CD4-positive, alpha-beta T cell treated with Interleukin-10 for 1 hour (primary cell): ENCODE measurements at places on chromosomes 13 and 19.

- no peak for DNase-seq
These were observed 90.3 kb downstream of the RNF17 start for GRCh38 chr13:24854311-24854710.

GRCh38 chr19:1705367-1705766, 47.9 kb upstream of the ONECUT3 start:
- DNase-seq: no peak

GRCh38 chr13:86986448-86986847, 684.7 kb upstream of the SLITRK5 start:
- DNase-seq: no peak

- DNase-seq: no peak
These were observed 130.3 kb upstream of the STARD13 start for GRCh38 chr13:33415822-33416221.

DNA sequence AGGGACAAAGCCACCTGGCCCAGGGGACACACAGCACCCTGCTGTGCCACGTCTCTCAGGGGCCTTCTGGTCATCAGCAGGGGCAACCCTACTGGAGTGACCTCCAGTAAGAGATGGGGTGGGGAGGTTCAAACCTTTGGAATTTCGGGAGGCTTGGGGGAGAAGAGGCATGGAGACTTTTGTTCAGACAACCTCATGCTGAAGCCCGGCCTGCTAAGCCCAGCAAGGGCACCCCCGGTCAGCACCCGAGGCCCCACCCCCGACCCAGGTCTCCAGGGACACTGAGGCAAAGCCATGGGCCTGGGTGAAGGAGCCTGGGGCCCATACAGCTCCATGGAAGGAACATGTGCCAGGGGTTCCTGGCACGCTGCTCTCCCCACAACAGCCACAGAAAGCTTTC, 23.3 kb downstream of the ZNF787 start:
- DNase-seq: no peak

GRCh38 chr13:50274181-50274580, 258.9 kb downstream of the KCNRG start:
- no peak for DNase-seq

- no peak for DNase-seq
These were observed 276.3 kb upstream of the SOX21 start for GRCh38 chr13:94988654-94989053.

- no peak for DNase-seq
These were observed 376.5 kb downstream of the KLF12 start for GRCh38 chr13:73757481-73758233.

- no peak for DNase-seq
These were observed 32.7 kb downstream of the FBN3 start for GRCh38 chr19:8116437-8117293.

- DNase-seq: no peak
These were observed 391.9 kb downstream of the COG6 start for GRCh38 chr13:40047322-40047771.

- DNase-seq: peak; percentile 58
These were observed 14.1 kb downstream of the KLF2 start for GRCh38 chr19:16338470-16339360.

DNA sequence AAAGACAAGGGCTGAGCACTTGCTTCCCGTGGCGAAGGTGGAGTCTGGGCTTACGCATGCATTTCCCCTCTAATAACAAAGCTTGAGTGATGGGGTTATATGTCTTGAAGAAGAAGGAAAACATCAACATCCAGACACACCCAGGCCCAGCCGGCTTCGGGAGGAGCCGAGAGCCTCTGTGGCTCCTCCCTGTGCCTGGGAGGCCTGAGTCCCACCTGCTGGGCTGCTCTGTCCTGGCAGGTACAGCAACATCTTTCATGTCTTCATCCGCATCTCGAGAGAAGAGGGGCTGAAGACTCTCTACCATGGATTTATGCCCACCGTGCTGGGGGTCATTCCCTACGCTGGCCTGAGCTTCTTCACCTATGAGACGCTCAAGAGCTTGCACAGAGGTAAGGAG, 30.6 kb downstream of the TMEM161A start:
- no peak for DNase-seq

DNA sequence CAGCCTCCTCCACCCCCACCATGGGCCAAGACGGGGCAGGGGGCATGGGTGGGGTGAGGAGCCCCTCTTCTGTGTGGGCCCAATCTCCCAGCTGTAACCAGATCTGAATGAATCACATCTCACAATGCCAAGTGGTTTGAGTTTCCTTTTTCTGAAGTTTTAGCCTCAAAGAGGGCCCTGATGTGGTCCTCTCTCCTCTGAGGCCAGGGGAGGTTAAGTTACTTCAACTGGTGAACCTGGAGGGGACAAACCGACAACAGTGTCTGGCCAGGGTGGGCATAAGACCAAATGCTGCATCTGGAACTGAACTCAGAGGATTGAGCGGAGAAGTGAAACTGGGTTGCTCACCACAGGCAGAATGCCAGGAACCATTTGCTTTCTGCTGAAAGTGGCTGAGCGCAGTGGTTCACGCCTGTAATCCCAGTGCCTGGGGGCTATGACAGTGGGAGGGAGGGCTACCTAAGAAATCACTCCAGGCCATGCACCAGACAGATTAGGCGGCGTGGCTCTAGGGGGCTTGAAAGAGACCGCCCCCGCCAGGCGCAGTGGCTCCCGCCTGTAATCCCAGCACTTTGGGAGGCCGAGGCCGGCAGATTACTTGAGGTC, 15.4 kb upstream of the IRGC start:
- DNase-seq: peak; percentile 18

- no peak for DNase-seq
These were observed 7.9 kb upstream of the ZNF626 start for GRCh38 chr19:20669263-20669662.

GRCh38 chr13:61350341-61350740, 65.3 kb downstream of the PCDH20 start:
- DNase-seq: no peak

DNA sequence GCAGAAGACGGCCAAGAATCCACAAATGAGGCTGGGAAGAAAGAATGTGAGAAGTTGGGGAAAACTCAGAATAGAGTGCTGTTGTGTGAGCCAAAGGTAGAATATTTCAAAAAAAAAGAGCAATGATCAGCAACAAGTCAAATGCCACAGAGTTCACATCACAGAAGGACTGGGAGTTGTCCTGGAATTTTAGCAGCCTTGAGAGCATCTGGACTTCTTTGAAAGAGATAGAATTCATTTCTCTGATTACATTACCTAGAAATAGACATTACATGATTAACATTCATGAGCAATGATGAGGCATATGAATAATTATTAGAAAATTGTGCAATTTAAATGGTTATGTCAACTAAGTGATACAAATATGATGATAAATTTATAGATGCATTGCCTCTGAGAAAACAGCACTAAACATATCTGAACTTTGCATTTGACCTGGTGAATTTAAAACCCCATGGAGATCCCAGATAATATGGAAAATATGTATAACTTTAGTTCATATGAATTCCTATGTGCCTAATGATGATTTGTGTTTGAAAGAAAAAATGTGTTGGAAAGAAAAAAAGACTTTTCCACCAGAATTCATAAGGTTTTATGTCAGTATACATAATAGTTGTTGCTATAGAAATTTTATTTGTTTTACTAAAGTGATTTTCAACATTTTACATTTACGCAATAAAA, 186.2 kb downstream of the POSTN start:
- DNase-seq: no peak

DNA sequence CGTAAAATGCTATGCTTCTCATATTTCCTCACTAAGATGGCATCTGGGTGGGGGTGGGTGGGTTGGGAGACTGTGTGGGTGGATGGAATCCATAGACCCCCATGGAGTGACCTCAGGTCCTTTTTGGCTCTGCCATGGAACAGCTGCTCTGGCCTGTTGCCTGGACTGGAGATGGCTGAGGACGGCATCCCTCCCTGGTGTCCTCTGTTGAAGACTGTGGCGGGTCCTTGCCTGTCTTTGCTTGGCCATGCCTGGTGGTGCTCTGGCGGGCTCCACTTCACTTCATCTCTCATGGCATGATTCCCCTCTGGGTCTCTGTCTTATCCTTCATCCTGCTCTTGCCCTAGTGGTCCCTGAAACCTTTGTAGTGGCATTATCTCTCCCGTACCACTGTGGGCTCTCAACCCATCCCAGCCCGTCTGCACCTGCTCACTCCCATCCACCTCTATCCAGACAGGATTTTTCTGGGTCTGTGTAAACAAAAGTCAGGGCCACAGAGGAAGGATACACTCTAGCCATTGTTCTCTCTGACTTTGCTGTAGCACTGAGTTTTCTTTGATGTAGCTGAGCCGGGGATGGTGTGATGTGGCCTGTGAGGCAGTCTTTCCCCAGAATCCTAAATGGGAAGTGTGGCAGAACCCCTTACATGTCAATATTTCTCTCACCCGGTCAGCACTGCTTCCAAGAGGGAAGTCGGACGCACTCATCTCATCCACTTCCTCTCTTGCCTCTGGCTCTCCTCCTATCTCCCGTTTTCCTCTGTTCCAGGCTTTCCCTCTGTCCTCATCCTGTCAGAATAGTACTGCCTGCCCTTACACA, 36.1 kb downstream of the WDFY2 start:
- DNase-seq: no peak

DNA sequence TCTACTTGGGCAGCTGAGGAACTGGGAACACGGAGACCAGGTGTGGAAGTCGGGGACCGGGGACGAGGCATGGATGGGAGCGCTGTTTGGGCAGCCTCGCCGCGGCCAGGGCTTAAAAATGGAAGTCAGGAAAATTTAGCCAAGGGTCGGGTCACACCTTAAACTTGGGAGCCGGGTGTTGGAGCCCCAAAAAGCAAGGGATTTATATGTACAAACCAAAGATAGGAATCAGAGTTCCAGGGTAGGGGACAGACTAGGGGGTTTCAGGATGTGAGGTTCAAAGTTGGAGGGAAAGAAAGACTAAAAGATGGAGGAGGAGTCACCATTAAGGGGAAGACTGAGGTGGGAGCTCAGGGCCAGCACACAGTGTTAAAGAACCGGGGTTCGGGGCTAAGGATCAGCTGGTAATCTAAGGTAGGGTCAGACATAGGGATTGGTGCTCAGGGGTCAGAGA, 530 bp downstream of the FOXA3 start:
- no peak for DNase-seq

DNA sequence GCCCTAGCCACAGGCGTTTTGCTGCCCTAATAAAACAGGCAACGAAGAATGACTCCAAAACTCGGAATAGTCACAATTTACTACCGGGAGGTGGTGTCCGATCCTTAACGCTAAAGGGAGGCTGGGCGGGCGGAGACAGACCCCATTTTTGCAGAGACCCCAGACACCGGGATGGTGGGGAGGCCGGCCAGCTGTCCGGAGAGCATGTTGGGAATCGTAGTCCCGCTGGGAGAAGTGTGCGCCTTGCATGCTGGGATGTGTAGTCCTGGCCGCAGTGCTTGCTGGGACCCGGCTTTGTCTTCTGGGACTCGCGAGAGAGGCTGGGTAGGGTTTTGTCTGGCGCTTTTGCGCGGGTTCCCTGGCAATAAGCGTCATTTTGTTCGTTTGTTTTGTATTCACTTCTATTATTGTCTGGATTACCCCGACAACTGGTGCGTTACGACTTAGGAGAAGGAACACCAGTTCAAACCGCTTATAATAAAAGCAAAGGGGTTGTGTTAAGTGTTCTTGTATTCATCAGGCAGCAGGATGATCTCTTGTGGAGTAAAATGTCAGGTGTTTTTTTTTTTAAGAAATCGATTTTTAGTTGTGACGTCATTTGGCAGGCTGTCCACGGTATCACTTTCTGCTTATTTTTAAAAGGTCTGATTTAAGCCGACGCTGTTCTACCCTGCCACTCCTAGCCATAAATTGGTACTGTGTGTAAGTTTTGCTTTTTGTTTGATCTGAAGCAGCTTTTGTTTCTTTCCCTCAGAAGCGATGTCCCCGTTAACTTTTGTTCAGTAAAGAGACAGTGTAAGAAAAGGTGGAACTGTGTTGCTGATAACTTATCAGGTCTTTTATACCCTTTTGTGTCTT, 676 bp upstream of the HSPH1 start:
- peak; percentile 98 for DNase-seq

GRCh38 chr13:30371649-30372265, 50.5 kb upstream of the UBE2L5 start:
- DNase-seq: peak; percentile 80

GRCh38 chr19:30647891-30648720, 275.9 kb downstream of the ZNF536 start:
- no peak for DNase-seq

GRCh38 chr19:47227352-47228167, 3.4 kb downstream of the BBC3 start:
- peak; percentile 71 for DNase-seq

- no peak for DNase-seq
These were observed 47.5 kb downstream of the CDADC1 start for GRCh38 chr13:49295244-49295643.

DNA sequence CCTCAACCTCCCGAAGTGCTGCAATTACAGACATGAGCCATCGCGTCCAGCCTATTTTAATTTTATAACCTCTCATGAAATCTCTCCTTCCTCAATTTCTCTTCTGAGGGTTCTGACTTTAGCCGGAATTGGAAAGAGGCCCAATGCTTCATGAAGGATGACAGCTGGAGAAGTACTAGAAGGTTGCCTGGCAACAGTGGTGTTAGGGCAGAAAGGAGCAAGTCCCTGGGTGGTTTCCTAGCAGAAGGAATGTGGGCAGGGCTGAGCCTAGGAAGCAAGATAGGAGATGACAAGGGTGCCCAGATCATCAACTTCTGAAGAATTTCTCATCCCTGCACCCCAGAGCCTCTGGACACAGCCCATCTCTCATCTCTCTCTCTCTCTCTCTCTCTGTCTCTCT, 25.8 kb downstream of the CACNG6 start:
- no peak for DNase-seq

DNA sequence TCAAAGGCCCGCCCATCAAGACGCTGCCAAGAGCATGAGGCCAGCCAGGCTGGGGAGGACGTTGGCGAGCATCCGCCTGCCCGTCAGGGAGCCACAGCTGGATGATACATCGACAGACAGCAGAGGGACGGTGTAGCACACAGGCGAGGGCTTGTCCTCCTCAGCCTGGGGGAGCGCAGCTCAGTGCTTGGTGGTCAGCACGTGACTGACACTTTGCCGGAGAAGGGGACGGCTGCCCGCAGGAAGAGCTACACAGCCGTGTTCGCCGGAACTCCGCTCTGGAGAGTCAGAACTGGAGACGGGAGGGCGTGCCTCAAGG, 34.1 kb downstream of the CSNK1G2 start:
- no peak for DNase-seq
